ENCODE measurements at places on chromosomes 4 and X. TPM values are rescaled to one million over a fixed set of nuclear protein-coding genes. Genes with fewer than 3 reads are reported as not detected.

SCD5 gene
- total RNA-seq = 3.3 TPM

XAGE3 gene
- total RNA-seq = not detected

CXCL5 gene
- total RNA-seq = 12.4 TPM

TRIM60 gene
- total RNA-seq = not detected

RAPGEF2 gene
- 24.7 TPM for total RNA-seq

TNMD gene
- not detected for total RNA-seq

FAM149A gene
- 37.8 TPM for total RNA-seq

FGFR3 gene
- total RNA-seq = 2.4 TPM

VSIG1 gene
- 0.16 TPM for total RNA-seq

PLP1 gene
- total RNA-seq = not detected

UNC5C gene
- total RNA-seq = 11.7 TPM

SYN1 gene
- total RNA-seq = 1.6 TPM

IL3RA gene
- 0.25 TPM for total RNA-seq

CT45A5 gene
- total RNA-seq = not detected

SSX3 gene
- total RNA-seq = not detected

SPIN2A gene
- total RNA-seq = not detected

SMIM10L2A gene
- 2.3 TPM for total RNA-seq

SPIN2B gene
- 2.8 TPM for total RNA-seq

TLR2 gene
- total RNA-seq = 9.3 TPM

MND1 gene
- total RNA-seq = 1.4 TPM

HSFX1 gene
- 0.81 TPM for total RNA-seq

GRIA3 gene
- total RNA-seq = 1.3 TPM

DCTD gene
- total RNA-seq = 94.8 TPM

PNMA5 gene
- not detected for total RNA-seq

F8 gene
- 2.2 TPM for total RNA-seq

XAGE1A gene
- total RNA-seq = not detected

PRSS12 gene
- 0.65 TPM for total RNA-seq

TENM3 gene
- 56.1 TPM for total RNA-seq

TMEM154 gene
- 5.5 TPM for total RNA-seq

TLR6 gene
- total RNA-seq = 0.49 TPM

SUPT20HL1 gene
- not detected for total RNA-seq

ARX gene
- total RNA-seq = not detected

KDM6A gene
- 16.4 TPM for total RNA-seq

ATP1B4 gene
- total RNA-seq = not detected

Data from mesangial cell (primary cell).